ENCODE measurements at places on chromosomes 7 and 10.

DNA sequence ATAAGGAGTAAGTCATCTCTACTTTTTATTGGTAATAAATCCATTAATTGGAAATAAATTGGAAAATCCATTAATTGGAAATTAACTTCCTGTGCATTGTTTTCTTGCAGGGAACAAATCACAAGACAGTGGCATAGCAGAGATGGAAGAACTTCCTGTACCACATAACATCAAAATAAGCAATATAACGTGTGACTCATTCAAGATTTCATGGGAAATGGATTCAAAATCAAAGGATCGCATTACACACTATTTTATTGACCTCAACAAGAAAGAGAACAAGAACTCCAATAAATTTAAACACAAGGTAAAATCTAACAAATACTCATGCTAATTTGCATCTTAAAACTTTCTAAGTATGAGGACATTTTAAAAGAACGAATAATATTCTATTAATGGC lies 57.8 kb downstream of the PHYHIPL start:
- no peak for DNase-seq

DNA sequence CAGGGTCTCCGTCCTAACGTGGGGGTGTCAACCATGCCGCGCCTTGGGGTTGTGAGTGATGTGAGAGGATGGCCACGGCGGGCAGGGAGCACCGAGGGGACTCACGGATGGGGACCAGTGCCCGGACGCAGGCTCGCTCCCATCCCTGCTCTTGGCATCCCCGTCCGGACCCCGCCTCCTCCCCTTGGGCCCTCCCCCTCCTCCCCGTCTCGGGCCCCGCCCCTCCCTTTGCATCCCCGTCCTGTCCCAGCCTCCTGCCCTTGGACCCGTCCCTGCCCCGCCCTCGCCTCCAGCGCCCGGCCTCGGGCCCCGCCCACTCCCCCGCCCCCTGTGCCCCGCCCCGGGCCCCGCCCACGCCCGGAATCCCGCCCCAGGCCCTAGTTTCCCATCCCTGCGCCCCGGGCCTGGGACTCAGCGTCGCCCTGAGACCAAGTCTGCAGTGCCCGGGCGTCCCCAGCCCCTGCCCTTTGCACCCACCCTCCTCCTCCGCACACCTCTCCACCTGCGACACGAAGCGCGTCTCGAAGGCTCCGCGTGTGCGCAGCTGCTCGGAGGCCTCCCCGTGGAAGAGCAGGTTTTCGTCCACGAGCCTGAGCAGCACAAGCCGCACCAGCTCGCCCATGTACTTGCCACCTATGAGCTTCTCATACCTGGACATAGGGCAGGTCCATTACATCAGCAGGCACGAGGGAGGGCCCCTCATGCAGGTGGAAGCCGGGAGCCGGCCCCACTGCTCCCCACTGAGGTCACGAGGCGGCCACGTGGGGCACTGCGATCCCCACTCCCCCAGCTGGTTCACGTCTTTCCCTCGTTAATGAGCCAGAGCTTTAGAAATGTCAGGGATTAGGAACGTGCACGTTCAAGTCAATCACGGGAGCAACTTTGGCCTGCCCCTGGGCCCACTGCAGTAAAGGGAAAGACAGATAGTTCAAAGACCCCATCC lies 5.1 kb upstream of the MYL7 start:
- DNase-seq, result peak; percentile 30

- DNase-seq, result no peak
These were observed 231.9 kb upstream of the HABP2 start for GRCh38 chr10:113320987-113321386.

DNA sequence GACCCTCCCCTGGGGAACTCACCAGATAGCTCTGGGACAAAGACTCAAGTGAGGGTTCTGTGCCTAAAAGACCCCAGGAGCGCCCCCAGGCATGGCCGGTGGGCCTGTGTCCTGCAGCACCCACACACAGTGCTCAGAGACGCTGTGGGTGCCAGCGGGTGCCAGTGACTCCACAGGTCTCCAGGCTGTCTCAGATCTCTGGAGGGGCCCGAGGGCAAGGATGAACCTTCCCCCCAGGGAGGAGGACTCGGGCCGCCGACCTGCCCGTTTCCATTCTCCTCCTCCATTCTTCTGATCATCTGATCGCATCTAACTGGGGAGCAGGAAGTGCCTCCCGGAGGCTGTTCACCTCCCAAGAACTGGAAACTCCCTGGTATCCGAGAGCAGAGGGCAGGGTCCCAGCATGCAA lies 980 bp downstream of the ADAM8 start:
- no peak for DNase-seq

DNA sequence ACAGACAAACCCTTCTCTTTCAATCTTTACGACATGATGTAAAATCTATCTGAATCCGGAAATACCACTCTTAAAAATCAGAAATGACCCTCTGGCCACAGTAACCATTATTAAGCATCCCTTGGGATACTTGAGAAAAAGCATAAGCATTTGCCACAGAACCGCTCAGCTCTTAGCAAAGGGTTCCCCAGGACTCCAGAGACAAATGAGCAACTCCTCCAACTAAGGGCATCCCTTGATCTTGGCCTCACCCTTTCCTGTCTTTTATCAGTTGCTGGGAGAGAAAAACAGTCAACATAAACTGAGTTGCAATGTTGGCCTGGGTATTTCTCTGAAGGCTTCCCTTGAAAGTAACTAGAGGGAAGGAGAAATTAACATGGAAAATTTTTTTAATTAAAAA lies 3.5 kb downstream of the PDLIM1 start:
- no peak for DNase-seq

DNA sequence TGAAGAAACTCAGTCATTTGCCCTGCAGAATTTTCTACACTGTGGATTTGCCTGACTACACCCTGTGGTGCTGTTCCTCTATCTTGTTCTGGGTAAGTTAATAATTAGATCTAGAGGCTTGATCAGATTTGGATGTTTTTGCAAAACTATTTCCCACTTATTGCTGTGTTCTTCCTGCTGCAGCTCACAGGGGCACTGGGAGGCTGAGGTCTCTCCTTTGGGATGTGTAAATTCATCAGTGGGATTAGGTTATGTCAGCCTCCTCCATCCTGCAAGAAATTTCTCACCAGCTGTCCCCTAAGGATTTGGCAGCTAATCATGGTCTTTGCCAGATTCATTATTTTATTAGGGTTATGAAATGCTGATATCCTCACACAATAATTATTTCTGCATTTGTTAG lies 148.1 kb upstream of the ZNF32 start:
- no peak for DNase-seq

DNA sequence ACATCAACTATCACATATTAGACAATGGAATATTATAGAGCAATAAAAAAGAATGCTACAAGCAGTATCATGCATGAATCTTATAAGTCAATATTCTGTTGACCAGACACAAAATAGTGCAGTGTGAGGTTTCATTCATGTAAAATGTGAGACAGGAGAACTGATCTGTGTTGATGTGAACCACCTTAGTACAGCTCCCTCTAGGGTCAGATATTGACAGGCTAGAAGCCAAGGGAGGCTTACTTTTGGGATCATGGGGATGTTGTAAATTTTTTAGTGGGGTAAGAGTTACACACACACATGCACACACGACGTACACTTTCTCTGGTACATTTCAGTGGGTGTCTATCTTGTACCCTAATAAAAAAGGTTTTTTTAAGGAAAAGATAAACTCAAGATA lies 231.6 kb upstream of the FOXK1 start:
- DNase-seq, result no peak

DNA sequence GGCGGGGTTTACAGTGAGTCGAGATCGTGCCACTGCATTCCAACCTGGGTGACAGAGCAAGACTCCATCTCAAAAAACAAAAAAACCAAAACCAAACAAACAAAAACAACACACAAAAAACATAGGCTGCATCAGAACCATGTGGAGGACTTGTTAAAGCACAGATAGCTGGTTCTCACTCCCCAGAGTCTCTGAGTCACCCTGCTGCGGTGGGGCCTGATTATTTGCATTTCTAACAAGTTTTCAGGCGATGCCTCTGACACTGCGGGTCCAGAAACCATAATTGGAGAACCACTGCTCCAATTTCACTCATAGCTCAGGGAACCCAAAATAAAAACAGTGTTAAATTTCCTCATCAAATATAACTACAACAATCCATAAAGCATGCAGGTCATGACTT lies 816.7 kb downstream of the MAGI2 start:
- no peak for DNase-seq

DNA sequence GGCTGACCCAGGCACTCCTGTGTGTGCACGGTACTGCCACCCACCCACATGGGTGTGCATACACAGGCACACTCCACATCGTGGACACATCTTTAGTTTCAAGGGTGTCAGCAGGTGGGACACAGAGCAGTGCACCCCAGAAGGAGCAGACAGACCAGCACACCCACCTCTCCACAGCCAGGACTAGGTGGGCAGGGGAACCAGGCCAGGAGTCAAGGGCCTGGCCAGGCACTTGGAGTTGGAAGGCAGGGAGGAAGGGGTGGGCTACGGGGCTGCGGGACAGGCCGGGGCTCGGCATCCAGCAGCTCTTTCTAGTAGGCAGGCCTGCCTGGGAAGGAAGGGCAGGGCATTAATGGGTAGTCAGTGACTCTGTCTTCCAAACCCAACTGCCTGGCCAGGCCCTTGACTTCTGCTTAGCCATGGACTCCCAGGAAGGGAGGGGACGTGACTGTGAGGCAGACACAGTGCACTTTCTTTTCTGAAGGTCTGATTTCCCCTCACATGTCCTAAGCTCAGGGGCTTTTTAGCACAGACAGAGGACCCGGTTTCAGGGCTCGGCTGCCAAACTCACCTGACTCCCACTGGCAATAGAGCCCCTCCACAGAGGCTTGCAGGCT lies 14.6 kb downstream of the RASGEF1A start:
- DNase-seq, result no peak

GRCh38 chr10:61623161-61623560 lies 39.6 kb upstream of the CABCOCO1 start:
- peak; percentile 62 for DNase-seq

DNA sequence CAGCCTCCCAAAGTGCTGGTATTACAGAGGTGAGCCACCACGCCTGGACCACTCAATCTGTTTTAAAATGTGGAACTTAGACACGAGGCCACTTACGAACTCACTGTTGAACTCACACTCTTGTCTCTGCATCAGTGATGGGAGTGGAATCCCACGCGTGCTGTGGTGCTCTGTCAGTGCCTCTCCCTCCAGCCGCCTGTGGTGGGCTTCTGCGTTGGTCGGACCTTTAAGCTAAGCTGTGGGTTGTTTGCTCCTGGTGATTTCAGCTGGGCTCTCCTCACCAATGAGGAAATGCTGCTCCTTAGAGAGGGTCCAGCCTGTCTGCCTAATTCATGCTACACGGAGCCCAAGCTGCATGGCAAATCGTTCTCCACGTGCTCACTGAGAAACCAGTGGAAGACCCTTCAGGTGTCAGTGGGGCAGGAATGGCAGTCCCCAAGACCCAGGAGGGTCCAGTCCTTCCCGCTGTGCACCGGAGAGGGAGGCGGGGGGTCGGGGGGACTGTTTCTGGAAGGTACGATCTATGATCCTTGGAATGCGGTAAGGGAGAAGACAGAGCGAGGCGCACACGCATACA lies 17.9 kb upstream of the PRKAR1B start:
- DNase-seq, result no peak
